HCT116 (cell line): ENCODE measurements at places on chromosomes 2 and 18. TPM values are rescaled to one million over a fixed set of nuclear protein-coding genes. Genes with fewer than 3 reads are reported as not detected.

DNA sequence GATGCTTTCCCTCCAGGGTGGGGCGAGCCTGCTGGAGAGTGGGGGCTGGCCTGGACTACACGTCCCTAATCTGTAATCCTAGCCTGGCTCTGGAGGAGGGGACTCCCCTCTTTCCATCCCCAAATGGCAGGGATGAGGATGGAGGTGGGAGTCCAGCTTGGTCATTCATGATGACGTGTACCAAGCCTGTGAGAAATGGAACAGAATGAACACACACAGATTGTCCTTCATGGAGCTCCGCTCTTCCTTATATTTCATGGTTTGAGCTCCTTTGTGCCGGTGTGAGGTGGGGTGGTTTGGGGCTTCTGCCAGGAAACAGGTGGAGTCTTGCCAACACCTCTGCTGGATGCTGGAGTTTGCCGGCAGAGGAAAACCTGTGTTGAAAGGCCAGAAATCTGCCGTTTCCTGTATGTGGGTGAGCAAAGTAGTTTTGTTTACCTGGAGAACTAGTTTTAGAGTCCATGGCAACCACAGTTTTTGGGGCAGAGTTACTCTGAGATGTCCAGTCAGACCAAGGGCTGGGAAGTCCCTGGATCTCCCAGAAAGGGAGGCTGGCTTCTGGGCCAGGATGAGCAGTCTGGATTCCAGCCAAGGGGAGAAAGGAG lies 417.6 kb upstream of the MEX3C start:
- no peak for DNase-seq

- DNase-seq = no peak
Observed at GRCh38 chr2:221205103-221205673, 366.9 kb downstream of the EPHA4 start.

DNA sequence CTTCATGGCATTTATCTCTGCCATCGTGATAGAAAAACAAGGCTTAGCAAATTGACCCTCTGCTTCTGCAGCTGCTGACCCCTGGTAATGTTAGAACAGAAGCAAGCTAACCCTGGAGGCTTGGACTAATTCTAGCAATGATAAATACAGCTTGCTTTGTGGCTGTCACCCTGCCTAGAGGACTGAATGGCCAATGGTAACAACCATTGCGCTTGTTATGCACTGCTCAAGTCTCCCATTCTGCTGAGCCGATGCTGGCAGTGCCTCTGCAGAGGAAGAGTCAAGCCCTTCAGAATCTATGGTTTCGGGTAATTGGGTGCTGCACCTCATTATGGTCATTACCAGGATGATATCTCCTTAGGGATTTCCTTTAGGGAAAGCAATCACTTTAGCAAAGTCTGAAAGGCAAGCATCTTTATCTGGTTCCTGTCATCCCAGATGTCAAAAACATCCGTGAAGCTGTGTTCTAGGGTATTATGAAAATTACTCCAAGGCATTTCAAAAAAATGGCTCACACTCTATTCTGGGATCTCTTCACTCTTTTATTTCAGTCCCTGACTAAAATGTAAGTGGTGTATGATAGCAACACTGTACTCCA lies 186.8 kb upstream of the DLGAP1 start:
- no peak for DNase-seq

- no peak for DNase-seq
Observed at GRCh38 chr18:59760212-59760611, 63.0 kb upstream of the CCBE1 start.

AQP4 gene
- total RNA-seq = 0.07 TPM

DNA sequence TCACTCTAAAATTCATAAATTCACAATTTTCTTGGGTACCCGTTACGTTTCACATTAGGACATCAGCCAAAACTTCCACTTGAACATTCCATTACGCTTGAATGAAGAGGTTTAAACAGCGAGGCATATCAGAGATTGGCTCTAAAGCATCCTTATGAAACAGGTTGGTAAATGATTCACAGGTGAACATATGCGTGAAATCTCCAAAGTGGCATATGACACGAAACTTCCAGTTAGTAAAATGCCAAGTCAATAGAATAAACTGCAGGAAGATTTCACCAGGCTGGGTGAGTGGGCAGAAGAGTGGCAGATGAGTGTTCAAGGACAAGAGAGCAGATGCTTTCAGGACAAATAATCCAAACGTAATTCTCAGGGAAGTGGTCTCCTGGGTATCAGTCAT lies 33.9 kb upstream of the GLS start:
- no peak for DNase-seq

DNA sequence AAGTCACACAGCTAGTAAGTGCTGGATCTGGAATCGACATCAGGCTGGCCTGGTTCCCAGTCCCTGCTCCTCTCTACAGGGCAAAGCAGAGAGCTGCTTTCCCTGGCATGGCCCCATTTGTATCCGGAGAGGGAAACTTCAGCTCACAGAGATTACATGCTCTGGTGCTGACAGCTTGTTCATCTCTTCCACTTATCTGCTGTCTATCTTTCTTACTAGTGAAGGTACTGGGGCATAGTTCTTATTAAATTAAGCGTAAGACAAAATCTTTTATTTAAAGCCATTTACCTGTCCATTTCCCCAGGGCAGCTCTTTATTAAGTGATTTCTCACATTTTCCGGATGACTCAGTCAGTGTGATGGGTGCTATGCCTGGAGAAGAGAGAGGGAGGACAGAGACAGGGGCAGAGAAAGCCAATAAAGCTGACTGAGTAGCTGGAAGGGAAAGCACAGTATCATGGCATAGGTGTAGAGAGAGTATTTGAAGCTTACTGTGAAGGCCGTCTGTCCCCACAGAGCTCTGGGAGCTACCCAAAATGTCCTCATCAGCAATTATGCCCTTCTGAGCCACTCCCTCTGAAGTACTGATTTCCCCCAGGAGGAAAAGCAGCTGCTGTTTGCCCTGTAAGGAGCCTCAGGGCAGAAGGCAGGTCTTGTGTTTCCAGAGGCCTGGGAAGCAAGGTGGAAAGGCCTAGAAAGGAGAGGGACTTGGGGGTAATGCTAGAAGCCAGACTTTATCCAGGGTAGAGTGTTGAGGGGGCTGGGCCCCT lies 44.1 kb upstream of the EPAS1 start:
- peak; percentile 12 for DNase-seq

SPDYA gene
- 1.2 TPM for total RNA-seq

GRCh38 chr2:39469807-39470206 lies 32.7 kb upstream of the MAP4K3 start:
- no peak for DNase-seq

DNA sequence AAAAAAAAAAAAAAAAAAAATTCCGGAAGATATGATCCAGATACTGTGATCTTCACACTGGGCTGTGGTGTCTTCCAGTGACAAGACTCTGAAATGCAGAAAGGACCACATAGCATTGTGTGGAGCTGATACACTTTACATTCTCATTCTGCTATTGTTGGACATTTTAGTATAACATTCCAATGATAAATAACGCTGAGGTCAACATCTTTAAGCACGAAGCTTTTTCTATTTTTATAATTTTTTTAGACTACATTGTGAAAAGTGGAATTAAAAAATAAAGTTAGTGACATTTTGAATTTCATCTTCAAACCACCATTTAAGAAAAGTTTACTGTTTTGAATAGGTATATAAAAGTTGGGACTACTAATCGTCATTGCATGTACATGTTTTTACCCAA lies 62.7 kb downstream of the CDCA7 start:
- DNase-seq = no peak

ATP6V1B1 gene
- 0.74 TPM for total RNA-seq
